ENCODE measurements at places on chromosomes 12 and 14.

DNA sequence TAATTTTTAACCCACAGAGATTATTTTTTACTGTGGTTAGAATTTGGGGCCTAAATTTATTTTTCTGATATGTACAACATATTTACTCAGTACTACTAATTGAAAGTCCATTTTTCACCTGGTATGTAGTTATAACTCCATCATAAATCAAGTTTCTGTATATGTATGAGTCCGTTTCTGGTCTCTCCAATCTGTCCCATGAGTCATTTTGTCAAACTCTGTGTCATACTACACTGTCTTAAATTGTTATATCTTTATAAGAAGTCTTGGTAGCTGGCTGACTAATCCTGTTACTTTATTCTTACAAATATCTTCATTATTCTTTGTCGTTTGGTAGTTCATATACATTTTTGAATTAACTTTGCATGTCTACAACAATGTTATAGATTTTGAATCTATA, 344.0 kb downstream of the PDZRN4 start:
- DNase-seq = no peak

DNA sequence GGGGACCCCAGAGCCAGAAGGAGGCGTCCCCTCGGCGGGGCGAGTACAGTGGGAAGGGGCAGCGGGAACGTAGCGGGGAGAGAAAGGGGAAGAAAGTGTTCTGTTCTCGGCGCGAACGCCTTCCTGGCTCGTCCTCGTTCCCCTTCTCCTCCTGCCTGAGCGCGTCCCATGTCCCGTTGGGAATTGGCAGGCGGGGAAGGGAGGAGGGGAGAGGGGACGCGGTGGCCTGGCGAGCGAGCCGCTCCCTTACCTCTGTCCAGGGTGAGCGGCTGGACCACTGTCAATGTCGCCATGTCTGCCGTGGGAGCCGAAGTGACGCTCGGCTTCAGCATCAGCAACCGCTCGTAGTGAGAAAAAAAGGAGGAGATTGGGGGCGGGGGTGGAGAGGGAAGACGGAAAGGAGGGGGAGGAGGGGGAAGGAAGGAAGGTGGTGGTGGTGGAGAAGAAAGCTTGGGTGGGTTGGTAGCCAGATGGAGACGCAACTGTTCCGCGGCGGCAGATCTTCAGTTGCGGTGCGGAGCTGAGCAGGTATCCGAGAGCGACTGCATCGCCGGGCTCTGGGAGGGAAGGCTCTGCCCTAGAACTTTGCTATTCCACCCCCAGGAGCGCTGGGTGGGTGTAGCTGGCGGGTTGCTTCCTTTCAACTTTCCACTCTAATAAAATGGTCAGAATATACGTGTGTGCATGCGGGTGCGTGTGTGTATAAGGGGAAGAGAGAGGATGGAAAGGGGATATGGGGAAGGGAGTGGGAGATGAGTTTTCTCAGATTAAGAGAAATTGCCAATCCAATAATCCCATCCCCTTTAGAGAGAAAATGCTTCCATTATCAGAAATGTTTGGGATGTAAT, at the start of gene LIN7A:
LIN7A (minus strand) TSS at position 544 of the 848 bp plus-strand sequence; CDS start at position 332, 212 bp downstream.
- DNase-seq = no peak

GRCh38 chr12:116244001-116244400, 33.5 kb downstream of the MED13L start:
- DNase-seq = no peak

GRCh38 chr12:4421590-4422031, 24.0 kb downstream of the FGF6 start:
- no peak for DNase-seq

DNA sequence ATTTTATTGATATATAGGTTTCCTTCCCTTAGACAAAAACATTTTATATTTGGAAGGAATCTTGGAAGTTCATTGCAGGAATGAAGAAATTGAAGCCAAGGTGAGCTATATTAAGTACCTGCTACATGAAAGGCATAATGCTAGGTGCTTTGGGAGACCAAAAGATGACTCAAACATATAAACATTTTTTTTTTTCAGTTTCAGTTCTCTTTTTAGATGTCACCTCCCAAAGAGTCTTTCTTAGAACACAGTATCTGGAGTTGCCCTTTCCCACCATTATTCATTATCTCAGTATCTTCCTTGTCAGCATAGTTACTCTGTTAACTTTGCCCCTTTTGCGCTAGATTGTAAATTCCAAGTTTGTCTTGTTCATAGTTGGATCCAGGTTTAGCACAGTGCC, 1.1 kb downstream of the LIN52 start:
- DNase-seq = no peak

Measured in activated naive CD4-positive, alpha-beta T cell (primary cell).